ENCODE measurements at places on chromosomes 6 and 20. TPM values are rescaled to one million over a fixed set of nuclear protein-coding genes. Genes with fewer than 3 reads are reported as not detected.

GRCh38 chr6:34020807-34021553, 124.9 kb downstream of the GRM4 start:
- DNase-seq: no peak

DNA sequence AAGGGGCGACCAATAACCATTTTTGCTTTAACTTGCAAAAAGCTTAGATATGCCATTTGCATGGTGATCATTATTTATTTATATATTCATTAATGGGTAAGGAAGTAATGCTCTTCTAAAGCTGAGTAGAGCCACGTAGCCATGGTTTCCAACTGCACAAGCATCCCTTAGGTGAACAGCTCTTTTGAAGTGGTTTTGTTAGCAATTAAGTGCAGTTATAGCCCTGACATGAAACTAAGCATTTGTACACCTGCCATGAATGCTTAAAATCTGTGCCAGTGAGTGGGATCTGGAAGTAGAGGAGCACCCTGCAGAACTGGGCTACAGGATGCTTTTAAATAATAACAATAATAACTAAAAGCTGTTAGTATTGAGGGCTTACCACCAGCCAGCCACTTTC, 19.1 kb downstream of the TRAF3IP2 start:
- DNase-seq: no peak

- no peak for DNase-seq
Observed at GRCh38 chr20:32909896-32910571, 51.3 kb downstream of the EFCAB8 start.

GRCh38 chr6:32375739-32376529, 4.2 kb upstream of the TSBP1 start:
- no peak for DNase-seq

DNA sequence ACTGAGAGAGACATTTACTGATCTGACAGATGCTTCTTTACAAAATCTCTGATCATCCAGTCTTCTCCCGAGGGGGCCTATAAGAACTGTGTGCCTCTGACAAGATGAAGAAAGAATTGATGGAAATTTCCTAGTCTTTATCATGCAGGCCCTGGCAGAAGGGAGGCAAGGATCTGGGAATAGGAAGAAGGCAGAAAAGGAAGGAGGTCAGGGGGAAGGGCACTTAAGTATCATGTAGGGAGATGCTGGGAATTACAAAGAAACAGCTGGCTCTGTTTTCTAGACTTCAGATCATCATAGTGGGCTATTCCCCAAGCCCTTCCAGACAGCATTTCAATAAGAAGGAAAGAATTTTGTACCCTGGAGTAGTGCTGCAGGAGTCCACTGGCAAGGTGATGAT, 243.3 kb upstream of the MOCS1 start:
- DNase-seq: no peak

- DNase-seq: no peak
Observed at GRCh38 chr6:168581706-168582105, 140.7 kb downstream of the SMOC2 start.

DNA sequence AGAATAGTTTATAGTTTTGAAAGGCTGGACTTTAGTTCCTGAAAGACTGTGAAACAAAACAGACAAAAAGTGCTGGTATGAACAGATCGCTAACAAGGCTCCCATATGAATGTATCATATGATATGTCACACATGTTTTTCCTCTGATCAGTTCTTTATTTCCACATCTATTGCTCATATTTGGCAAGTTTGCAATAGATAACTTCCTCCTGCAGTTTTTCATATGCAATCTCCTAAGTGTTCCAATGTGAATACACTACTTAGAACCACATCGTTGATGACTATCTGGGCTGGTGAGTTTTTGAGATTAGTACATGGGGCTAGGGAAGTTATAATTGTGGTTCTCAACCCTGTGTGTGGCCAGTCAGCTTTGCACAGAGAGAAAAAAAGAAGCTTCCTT, 23.1 kb downstream of the CRYBG1 start:
- DNase-seq: no peak

GRCh38 chr20:15945289-15945688, 628.0 kb downstream of the KIF16B start:
- DNase-seq: no peak

- no peak for DNase-seq
Observed at GRCh38 chr20:62269378-62269777, 31.1 kb downstream of the OSBPL2 start.

DNA sequence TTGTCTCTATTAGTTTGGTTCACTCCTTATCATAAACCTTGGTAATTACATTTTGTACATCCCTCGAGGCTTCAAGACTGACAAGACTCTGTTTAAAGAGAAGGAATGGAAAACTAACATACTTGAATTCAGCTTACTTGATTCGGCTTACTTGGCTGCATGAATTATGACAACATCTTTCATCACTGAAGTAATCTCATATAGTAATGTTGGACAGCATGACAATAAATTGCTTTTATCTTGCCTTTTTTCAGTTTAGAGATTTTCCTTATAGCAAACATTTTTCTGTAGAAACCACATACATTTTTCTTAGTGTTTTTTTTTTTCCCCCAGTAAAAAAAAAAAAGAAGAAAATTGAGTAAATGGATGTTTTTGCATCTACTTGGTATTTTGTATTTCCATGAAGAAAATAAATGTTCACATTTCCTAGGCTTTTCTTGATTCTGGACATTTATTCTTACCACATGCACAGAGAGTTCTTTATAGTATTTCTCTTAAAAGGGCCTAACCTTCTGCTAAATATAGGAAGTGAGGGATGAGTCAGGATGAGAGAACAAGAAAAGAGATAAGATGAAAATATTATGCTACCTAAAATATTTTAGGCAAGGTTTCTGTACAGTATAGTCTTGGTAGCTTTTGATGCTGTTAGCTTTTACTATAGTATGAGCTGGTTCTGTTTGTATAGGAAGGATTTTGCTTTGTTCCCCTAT, 101.0 kb upstream of the HDGFL1 start:
- DNase-seq: no peak

The PTCRA gene
- not detected for polyA plus RNA-seq

The THBS2 gene
- 19.8 TPM for polyA plus RNA-seq

The PNLDC1 gene
- not detected for polyA plus RNA-seq

All from heart left ventricle (tissue), 16 donors.